ENCODE measurements at places on chromosomes 7 and 10.

DNA sequence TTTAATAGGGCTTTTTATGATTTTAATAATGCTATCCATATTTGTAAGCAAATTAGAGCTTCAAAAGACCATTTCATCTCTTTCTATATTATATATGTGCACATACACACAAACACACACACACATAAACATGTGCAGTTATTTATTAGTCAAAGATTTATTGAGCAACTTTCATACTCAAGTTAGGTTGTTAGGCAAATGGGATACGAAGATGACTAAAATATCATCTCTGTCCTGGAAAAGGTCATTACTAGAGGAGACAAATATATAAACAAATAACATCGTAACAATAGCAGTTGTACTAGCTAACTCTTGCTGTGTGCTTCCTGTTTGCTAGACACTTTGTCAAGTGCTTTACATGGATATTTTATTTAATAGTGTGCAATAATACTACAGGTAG, 307.9 kb downstream of the SNX13 start:
- DNase-seq: no peak

DNA sequence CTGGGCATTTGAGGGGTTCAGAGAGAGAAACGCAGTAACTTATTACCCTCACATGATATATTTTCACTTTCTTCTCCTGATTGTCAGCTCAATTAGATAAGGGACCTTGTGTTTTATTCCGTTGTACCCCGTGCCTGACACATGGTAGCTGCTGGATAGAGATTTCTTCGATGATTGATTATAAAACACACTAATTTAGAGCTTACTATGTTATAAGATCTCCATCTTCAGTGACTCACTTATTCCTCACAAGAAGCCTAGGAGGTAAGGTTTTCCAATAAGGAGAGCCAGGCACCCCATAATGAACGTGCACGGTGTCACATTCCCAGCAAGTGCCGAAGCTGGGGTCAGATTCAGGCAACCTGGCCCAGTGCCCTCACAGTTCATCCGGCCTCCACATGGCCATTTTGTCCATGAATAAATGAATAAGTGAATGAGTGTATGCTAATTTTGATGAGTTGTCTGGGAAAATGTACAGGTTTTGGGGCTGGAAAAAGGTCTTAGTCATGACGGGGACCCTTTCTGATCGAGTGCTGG, 138.1 kb upstream of the CDCA7L start:
- DNase-seq: no peak

GRCh38 chr10:98309366-98310355, 41.7 kb upstream of the LOXL4 start:
- DNase-seq: no peak

- no peak for DNase-seq
Measured at GRCh38 chr10:122457934-122458333, 3.4 kb upstream of the HTRA1 start.

DNA sequence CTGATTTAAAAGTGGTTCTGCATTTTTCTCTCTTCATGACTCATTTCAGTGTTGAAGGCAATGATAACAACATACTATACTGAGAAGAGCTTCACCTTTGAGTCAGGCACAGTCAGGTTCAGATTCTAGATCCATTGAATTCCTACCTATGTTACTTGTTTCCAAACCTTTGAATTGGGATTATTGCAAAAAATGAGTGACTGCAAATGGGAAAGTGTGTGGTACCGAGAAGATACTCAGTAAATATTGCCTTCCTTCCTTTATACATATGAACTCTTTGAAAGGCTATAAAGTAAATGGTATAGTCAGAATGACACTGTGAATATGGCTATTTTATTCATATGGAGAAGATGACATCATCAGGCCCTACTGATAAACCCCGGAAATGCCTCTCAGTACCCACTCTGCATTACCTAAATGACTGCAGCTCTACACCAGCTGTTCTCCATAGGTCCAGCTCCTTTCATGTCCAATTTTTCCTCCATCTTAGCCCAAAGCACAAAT, 66.7 kb upstream of the FGL2 start:
- no peak for DNase-seq

DNA sequence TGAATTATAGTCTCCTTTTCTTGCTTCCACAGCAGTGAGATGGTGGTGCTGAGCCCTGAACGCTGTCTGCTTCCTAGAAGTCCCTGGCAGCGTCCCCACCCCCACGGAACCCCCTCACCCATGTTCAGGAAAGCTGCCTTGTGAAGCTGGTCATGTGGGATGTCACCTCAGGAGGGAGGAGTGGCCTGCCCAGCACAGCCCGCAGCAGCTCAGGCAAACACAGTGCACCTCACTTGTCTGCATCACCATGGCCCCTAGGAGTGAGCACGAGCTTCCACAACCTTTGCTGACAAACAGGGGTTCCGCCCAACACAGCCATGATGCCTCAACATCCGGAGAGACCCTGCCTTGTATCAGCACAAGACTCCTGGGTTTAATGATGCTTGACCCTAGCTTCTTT, 508.9 kb downstream of the RPS24 start:
- no peak for DNase-seq

DNA sequence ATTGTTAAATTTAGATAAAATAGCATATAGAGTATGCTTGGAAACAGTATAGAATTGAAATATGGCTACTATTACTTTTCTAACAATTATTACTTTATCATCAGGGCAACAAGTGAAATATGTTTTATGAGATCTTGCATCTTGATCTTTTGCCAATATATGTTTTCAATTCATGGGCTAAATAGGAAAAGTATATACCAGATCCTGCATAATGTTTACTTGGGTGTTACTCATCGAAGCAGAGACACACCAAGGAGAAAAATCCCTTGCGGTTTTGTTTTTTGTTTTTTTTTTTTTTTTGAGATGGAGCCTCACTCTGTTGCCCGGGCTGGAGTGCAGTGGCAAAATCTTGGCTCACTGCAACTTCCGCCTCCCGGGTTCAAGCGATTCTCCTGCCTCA, 541.4 kb downstream of the SUGCT start:
- DNase-seq: no peak

DNA sequence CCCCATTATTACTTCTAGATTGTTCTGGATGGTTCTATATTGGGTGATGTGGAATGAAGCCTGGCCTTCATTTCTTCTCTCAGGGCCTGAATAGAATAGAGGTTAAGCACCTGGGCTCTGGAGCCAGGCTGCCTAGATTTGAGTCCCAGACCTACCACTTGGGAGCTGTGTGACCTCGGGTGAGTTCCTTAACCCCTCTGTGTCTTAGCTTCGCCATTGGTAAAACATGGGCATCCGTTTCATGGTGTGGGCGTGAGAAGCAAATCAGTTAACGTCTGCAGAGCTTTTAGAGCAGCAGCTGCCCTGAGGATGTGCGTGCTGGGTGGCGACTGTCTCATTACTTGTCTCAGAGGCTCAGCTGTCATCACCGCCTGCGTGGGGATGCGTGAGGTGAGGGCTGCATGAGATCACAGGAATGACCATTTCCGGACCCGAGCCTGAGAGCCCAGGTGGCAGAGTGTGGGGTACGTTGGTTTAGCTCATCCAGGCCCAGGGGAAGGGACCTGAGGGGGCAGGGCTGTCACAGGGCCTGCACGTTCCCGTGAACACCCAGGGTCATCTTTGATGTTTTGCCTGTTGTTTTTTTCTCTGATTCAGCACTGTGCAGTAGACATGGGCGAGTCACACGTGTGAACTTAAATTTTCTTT, 9.7 kb downstream of the AGAP3 start:
- DNase-seq: no peak
